ENCODE measurements at places on chromosomes 2 and 18. TPM values are rescaled to one million over a fixed set of nuclear protein-coding genes. Genes with fewer than 3 reads are reported as not detected.
A peak's percentile ranks its signal among the peaks of the same experiment; 100 is the strongest.

The GCG gene
- not detected for total RNA-seq

DNA sequence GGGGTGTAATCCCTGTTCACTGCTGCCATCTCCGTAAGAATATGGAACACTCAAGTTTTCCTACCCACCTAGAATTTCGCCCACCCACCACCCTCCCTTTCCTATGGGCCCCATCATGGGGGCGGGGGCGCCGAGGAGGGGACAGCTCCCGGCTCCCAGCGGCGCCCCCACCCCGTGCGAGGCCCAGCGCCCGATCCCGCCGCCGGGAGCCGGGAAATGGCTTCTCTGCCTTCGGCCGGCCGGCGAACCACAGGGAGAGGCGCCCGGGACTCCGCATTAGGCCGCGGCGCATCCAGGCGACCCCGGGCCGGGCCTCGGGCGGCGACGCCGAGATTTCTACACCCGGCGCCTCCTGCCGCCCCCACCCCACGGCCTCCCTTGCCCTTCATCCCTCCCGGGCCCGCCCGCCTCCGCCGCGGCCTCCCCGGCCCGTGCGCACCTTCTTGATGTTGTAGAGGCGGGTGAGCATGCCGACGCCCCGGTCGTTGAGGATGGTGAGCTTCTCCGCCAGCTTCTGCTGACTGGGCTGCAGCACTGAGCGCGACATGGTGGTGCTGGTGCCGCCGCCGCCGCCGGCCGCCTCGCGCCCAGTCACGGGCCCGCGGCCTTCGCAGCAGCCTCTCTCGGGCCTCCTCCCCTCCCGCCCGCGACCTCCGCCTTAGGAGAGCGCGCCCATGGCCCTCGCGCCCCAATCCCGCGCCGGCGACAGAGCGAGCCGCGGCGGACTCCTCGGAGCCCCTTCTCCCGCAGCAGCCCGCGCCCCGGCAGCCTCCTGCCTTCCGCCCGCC, 510 bp downstream of the NCKAP1 start:
- peak; percentile 51 for DNase-seq

GRCh38 chr2:18684206-18685038, 95.1 kb upstream of the NT5C1B start:
- no peak for DNase-seq

GRCh38 chr2:120272763-120273481, 20.3 kb downstream of the RALB start:
- DNase-seq: no peak

The CHN1 gene
- total RNA-seq: 26.5 TPM

GRCh38 chr18:13649397-13650390, 76.7 kb downstream of the FAM210A start:
- DNase-seq: no peak

DNA sequence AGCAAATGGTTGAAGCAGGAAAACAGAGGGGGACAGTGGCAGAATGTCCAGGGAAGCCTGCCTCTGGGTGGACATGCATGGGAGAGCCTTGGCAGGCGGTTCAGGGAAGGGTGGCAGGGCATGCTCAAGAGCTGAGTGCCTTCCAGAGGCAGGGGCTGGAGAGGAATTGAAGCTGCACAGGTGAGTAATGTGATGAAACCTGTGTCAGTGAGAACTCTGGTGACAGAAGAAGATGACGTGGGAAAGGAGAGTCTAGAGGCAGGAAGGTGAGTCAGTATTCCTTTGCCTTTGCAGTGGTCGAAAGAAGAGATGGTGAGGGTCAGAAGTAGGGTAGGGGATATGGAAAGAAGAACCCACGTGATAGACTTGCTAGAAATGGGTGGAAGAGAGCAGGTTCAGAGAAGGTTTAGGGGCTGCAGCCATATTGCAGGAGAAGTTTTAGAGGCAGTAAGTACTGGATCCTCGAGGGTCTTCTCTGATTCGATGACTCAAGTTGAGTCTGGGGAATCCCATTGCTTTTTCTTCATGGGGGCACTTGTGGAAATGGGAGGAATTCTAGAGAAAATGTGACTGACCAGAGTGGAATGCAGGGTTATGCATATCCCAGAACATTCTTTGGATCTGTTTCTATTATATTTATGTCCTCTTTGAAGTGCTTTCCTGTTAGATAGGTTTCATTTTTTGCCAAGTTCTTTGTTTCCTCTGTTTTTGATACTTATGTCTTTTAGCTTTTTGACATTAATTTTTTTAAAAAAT, 37.4 kb downstream of the TMEM87B start:
- DNase-seq: no peak

Data from heart right ventricle (tissue), 16 donors.